Stimulated activated CD4-positive, alpha-beta T cell treated with anti-CD3 and anti-CD28 coated beads, Interleukin-2, amount 100 ng/mL, for 4 hours (primary cell): ENCODE measurements at places on chromosomes 11 and 22.

- no peak for DNase-seq
Measured at GRCh38 chr11:20599221-20600019, at the start of gene SLC6A5. SLC6A5 (plus strand) TSS chr11:20599608; CDS start chr11:20599673, 65 bp downstream.

- DNase-seq: no peak
Measured at GRCh38 chr11:130551388-130551787, 102.9 kb downstream of the ADAMTS15 start.

- no peak for DNase-seq
Measured at GRCh38 chr11:121590772-121591404, 138.1 kb upstream of the SORL1-AS1 start.

- no peak for DNase-seq
Measured at GRCh38 chr22:50699001-50699755, 26.6 kb downstream of the SHANK3 start.

GRCh38 chr11:71089571-71089970 lies 162.8 kb downstream of the SHANK2 start:
- DNase-seq: no peak

DNA sequence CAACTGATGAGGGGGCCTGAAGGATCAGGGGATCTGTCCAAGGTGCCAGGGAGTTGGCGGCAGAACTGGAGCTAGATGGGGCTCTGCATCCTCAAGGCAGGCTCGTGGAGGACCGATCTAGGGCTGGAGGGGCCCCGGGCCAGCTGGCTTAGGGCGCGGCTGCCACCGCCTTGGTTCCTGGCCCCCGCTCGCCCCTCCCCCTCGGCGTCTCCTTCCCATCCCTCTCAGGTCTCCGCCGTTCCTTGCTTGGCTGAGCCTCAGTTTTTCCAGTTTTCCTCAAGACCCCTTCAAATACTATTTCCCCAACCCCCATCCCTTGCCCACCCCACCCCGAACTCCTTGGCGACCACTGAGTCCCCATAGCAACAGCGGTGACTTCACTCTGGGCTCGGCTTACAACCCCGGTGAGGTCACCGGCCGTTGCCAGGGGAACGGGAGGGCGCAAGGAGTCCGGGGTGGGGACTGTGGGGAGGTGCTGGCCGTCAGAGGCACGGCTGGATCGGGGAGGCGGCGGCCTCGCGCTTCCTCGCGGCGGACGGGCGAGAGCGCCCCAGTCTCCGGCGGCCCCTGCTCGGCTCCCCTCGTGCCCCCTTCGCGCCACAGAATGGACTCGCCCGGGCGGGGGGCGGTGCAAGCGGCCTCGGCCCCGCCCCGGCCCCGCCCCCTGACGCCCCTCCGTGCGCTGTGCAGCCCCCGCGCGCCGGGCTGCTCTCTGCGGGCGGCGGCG lies 7.5 kb downstream of the FREY1 start:
- peak; percentile 33 for DNase-seq

DNA sequence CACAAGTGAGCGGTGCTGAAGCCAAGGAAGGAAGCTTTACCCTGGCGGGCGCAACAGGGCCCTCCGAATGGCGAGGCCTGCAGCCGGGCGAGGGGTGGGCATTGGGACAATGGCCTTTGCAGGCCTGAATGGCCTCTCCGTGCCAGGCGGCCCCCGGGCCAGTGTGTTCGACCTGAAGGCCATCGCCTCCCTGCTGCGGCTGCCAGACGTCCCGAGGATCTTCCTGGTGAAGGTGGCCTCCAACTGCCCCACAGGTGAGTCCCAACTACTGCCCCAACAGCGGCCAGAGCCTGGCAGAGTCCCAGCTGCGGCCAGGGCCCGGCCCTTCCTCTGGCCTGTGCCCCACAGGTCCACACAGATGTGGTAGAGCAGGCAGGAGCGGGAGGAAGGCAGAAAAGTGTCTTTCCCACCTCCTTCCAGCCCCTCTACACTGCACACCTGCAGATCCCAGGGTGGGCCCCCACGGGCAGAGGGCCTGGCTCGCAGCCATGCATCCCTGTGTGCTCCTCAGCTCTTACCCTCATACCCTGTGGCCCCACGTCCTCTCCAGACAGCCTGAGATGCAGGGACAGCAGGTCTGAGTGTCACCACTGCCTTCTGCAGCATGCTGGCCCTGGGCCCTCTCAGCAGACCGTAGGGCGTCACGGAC lies 11.3 kb downstream of the PHLDA2 start:
- no peak for DNase-seq

GRCh38 chr11:116718955-116719501 lies 53.8 kb downstream of the BUD13 start:
- no peak for DNase-seq

GRCh38 chr11:2797741-2798361 lies 87.7 kb downstream of the CDKN1C start:
- no peak for DNase-seq

GRCh38 chr11:116842909-116843308 lies 5.5 kb upstream of the APOA1 start:
- DNase-seq: no peak

DNA sequence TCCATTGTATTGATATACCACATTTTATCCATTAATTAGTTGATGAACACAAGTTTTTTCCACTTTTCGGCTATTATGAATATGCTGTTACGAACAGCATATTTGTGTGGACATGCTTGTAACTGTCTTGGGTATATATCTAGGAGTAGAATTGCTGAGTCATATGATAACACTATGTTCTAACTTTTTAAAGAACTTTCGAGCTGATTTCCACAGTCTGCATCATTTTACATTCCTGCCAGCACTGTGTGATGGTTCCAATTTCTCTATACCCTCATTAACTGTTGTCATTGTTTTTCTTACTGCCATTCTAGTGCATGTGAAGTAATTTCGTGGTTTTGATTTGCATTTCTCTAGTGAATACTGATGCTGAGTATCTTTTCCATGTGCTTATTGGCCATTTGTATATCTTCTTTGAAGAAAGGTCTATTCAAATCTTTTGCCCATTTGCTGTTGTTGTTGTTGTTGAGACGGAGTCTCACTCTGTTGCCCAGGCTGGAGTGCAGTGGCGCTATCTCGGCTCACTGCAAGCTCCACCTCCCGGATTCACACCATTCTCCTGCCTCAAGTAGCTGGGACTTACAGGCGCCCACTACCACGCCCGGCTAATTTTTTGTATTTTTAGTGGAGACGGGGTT lies 7.4 kb upstream of the RCE1 start:
- DNase-seq: no peak

DNA sequence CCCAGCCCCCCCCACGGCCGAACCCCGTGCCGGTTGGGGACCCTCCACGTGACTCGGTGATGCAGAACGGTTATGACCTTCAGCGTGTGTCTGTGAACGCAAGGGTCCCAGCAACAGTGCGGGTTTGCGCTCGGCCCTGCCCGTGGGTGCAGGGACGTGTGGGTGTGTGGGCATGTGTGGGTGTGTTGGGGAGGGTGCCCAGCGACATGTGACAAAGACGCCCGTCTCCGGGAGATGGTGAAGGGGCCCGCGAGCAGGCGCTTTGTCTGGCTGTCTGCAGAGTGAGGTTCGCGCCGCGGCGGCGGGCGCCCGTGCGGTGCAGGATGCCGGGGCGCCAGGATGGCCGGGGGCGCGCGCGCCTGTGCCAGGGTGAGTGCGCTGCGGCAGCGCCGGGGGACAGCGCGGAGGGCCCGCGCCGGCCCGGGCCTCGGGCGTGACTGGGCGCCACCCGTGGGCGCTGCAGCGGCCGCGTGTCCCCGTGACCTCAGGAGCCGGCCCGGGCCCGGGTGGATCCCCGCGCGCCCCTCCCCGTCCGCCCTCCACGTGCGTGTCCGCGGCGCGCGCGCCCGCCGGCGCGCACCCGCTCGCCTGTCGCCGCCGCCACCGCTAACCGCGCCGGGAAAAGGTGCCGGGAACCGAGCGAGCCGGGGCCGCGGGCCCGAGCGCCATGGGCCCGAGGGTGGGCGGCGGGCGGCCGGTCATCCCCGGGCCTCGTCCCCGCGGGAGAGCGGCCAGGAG lies at the start of gene LRFN4:
TSS of gene LRFN4 (plus strand) at position 569 of the 738 bp plus-strand sequence. CDS start 681 bp downstream, outside the sequence.
- DNase-seq: peak; percentile 54

GRCh38 chr22:28874811-28875320 lies 8.5 kb upstream of the ZNRF3 start:
- no peak for DNase-seq

DNA sequence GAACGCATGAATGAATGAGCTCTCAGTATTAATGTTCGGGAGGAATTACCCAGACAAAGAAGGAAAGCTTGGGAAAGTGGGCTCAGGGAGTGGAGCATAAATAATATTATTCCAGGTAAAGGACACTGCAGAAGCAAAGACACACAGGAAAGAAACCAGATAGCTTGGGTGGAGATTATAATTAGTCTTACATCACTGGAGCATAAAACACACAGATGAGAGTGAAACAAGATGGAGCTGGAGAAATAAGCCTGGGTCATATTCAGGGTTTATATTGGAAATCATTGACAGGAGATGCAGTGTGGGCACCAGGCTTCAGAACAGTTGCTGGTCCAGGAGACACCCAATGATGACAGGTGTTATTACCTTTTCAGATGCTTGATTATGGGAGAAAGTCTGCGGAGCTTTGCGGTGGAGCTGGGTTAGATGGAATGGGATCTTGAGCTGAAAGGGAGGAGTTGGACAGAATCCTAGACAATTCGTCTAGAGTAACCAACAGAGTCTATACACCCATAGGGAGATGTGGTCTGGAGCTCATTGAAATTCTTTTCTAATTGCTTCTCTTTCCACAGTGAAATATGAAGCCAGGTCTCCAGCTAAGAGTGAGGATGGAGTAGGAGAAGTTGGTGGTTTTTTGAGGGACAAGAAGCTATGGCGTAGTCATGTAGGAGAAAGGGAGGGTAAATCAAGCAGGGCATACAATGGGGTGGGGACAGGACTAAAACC lies 227.2 kb downstream of the FAM76B start:
- no peak for DNase-seq

GRCh38 chr11:70607561-70607960 lies 209.2 kb downstream of the CTTN start:
- no peak for DNase-seq

DNA sequence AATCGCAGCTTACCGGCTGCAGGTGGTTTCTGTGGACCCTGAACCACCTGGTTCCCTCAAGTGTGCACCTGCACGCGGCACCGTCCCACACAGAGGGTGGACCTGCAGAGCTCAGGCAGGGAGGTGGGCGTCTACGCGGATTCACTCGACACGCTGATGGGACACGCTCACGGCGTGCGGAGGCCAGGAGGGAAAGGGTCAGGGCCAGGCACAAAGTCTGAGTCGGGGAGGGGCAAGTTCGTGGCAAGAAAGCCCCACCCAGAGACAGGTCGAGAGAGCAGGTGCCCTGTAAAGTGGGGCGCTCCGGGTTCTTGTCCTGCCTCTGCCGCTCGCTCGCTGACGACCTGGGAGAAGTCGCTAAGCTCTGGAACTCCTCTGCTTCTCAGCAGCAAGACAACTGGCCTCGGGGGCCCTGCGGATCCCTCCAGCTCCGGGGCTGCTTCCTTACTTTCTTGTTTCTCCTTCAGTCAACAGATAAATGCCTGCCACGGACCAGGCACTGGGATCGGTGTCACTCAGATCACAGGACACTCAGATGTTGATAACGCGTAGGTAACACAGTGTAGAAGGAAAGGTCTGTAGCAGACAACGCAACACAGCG lies 72.4 kb upstream of the NUP50 start:
- DNase-seq: no peak

GRCh38 chr11:78825591-78826020 lies 250.9 kb upstream of the NARS2 start:
- DNase-seq: no peak

DNA sequence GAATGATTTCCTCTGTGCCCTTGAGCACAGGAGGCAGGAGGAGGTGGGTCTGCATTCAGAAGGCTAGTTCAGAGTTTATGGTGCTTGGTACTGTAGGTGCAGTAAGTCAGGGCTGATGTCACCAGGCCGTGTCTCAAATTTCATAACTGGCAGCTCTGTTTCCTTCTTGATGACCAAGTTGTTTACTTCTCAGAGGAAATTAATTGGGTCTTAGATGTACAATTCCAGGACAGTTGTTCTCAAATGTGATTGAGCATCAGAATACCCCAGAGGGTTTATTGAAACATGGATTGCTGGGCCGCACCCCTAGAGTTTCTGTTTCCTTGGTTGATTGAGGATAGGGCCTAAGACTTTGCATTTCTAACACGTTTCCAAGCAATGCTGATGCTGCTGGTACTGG lies 6.2 kb downstream of the AMOTL1 start:
- no peak for DNase-seq

DNA sequence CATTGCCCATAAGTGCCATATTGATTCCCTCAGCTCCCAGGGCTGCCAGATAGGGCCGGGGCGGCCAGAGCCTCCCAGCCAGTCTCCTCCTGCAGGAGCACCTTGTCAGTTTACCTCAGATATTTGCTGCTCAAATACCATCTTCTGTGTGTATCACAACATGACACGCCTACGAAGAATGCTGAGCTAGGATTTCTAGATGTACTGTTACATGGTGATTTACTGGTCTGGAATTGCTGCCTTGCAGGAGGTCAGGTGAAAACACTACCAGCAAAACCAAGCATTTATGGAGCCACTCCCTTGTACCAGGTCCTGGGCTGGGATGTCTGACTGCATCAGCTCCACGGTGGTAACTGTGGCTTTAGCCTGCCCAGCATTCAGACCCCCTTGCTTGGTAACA lies 11.8 kb downstream of the MICAL3 start:
- no peak for DNase-seq

- peak; percentile 13 for DNase-seq
Measured at GRCh38 chr22:40009951-40010671, 15.4 kb downstream of the FAM83F start.

DNA sequence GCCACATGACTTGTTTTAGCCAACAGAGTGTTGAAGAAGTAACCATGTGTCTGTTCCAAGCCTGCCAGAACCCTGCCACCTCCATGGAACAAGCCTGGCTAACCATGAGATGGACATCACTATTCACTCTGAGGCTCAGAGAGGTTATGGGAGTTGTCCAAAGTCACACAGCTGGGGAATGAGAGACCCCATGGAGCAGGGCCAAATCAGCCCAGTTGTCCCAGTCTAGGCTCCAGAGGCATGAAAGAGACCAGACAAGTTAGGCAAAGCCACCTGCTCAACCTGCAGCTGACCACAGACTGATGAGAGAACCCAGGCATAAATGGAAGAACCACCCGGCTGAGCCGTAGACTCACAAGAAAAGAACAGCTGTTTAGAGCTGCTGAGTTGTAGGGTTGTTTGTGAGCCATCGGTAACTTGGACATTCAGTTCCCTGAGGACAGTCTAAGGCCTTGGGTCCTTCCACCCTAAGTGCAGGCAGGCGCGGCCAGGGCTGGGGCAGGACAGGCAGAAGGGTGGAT lies 74.7 kb upstream of the PHF21B start:
- no peak for DNase-seq

DNA sequence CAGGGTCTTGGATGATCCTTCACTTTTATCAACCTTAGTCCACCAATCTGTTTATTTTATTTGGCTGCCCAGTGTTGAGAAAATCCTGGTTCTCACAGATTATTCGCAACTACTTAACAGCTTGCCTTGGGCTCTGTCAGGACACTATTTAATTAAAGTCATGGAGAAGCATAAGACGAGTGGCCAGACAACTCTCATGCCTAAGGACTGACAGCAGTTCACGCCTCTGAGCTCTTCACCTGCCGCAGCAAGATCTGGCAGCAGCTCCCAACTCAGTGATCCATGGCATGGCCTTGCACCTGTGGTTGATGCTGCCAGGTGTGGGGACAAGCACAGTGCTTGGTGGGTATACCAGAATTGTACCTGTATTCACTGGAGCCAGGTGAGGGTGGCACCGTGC lies 37.8 kb downstream of the HIRA start:
- DNase-seq: no peak

- DNase-seq: no peak
Measured at GRCh38 chr11:96567176-96567575, 177.4 kb downstream of the JRKL start.

- DNase-seq: no peak
Measured at GRCh38 chr11:130721736-130722135, 194.5 kb downstream of the SNX19 start.
